ENCODE measurements at places on chromosomes 16 and 17. TPM values are rescaled to one million over a fixed set of nuclear protein-coding genes. Genes with fewer than 3 reads are reported as not detected.

The GNGT2 gene
- total RNA-seq, result not detected

DNA sequence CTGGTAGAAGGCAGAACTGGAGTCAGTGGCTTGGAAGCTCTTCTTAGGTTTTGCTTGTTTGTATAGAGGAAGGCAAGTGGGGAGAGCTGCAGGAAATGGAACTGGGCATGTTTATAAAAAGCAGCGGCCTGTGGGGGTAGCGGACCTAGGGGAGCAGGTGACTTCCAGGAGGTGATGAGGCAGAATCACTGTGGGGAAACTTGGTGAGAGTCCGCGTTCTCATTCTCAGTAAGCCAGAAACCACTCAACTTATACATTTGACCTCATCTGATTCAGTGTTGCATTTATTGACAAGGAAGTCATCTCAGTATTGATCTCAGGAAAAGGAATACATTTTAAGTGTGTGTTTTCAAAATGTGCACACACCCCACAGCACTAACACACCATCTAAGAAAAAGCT, 299.8 kb downstream of the CNTNAP4 start:
- DNase-seq, result no peak

GRCh38 chr17:55606488-55606815, 95.2 kb upstream of the SMIM36 start:
- DNase-seq, result no peak

DNA sequence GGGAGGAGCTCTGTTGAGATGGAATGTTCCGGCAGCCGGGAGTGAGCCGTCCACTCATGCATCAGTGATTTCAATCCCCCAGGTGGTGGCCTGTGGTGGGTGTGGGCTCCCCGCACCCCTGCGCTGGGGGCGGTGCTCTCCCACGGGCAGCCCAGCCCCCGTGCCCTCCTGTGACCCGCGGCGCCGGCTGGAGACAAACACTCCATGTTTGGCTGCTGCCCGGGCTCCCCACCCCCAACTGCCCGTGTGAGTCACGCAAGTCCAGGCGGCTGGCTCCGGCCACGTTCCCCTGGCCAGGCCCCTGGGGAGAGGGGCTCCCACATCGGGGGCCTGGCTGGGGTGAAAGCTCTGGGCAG, 29.4 kb downstream of the CACNA1H start:
- peak; percentile 87 for DNase-seq

DNA sequence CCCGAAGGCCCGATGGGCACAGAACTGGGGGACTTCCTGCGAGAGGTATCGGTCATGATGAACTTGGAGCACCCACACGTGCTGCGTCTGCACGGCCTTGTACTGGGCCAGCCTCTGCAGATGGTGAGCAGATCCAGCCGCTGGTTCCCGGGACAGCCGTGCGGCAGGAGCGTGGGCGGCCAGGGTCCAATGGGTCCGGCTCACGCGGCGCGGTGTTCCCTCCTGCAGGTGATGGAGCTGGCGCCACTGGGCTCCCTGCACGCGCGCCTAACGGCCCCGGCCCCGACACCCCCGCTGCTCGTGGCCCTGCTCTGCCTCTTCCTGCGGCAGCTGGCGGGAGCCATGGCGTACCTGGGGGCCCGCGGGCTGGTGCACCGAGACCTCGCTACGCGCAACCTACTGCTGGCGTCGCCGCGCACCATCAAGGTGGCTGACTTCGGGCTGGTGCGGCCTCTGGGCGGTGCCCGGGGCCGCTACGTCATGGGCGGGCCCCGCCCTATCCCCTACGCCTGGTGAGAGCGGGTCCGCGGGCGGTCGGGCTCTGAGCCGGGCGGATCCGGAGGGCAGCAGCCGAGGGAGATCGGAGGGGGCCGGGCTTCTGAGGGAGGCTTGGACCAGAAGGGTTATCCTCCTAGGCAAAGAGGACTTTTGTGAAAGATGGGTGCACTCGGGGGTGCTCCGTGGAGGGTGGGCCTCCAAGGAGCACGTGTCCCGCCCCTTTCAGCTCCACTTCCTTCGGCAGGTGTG, 3.0 kb downstream of the TNK1 start:
- DNase-seq, result no peak

DNA sequence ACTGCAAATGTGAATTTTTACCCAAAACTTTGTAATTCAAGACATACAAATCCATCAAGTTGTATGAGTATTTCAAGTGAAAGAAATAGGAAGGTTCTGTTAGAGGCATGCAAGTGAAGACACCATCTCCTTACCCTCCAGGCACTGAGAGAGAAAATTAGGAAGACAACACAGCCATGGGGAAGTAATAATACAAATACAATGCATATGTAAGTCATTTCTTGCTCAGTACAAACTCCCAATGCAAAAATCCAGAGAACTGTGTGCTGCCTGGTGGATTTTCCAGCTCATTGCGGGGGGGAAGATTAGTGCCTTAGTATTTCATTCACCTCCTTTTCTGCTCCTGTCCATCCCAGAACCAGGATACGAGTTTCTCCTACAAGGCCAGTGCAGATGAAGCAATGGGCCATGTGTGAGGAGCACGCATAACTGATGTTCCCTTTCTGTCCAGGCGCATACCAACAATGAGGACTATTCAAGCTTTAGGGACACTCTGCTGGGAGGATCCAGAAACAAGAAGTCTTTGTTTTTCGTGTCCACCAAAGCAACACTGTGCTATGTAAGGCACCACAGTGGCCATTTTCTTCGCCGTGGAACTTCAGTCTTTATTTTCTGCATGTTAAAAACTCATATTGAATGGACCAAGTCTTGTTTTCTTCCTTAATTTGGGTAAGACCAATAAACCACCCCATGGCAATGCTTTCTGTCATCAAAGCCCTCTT, 143.7 kb upstream of the RCVRN start:
- DNase-seq, result no peak

GRCh38 chr17:1645207-1646171, at the start of gene SCARF1:
Gene SCARF1, minus strand, starts transcription at chr17:1645732. Its CDS starts 35 bp downstream, at chr17:1645697.
- DNase-seq, result no peak

DNA sequence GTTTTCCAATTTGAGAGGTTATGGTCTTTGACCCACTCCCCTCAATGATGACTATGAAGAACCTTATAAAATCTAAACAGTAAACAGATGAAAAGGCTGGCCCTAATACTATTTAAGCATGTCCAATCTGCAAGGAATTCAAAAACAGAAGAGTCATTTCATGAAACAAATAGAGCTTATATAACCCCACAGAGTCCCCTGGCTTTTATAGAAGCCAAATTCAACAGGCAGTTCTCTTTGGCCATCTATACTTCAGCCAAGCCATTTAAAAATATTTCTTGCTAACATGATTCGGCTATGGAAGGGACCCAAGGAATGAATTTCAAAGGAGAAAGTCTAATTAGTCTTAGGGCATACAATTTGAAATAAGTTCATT, 43.4 kb downstream of the SPOP start:
- DNase-seq, result no peak

DNA sequence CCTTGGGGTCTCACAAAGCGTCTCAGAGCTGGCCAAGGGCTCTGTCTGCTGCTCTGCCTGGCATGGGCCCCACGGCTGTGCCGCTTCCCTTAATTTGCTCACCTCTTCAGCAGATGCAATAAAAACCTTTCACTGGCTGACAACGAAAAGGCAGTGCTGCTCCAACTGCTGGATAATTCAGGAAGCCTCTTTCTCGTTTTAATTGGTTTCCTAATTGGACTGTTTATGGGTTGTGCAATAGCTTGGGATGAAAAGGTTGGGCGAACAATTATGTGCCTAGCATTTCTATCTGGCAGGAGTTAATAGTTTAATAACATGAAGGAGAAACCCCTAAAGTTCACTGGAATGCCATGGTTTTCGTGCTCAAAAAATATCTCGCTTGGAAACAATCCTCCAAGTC, 234.1 kb upstream of the IRX5 start:
- DNase-seq, result no peak

The CEP295NL gene
- 14.5 TPM for total RNA-seq

The KRTAP4-3 gene
- total RNA-seq, result not detected

- no peak for DNase-seq
Observed at GRCh38 chr16:24257958-24258357, 1.8 kb downstream of the CACNG3 start.

The CNTROB gene
- 17.4 TPM for total RNA-seq

- no peak for DNase-seq
Observed at GRCh38 chr17:74833501-74834377, 25.9 kb downstream of the GRIN2C start.

DNA sequence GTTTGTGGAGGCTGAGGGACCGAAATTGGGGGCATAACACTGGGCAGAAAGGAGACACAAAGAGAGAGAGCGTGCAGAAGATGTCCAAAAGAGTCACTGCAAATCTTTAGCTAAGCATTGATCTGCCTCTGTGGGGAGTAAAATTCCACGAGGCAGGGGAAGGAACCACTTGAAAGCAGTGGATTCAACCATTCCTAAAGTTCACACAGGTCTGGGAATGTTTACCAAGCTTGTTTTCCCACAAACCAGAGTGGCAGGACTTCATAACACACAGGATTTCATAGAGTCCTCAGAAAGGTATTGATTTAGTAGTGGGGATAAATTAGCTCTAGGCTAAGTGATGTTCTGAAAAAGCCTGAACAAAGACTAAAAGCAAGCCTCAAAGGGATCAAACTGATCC, 66.1 kb upstream of the RPL38 start:
- DNase-seq, result no peak

The CBFA2T3 gene
- 0.90 TPM for total RNA-seq

The IGFALS gene
- 0.49 TPM for total RNA-seq

The GGT6 gene
- total RNA-seq, result not detected

DNA sequence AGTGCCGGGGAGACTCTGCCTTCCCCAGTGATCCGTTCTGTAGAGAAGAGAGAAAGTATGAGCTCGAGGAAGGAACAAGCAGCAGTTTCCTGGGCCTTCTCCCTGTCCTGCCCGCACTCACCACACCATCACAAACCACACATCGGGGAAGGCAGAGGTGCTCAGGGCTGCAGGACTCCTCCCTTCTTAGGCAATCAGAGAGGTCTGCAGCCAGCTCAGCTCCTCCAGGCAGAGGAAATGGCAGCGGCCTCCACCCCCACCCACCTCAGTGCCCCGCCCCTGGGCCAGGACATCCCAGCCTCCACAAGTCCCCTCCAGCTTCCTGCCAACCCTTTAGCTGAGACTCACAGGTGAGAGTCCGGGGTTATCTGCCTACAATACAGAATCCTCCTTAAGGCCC, 2.0 kb downstream of the ZNF319 start:
- no peak for DNase-seq

All from uterus (tissue), 4 donors.